ENCODE measurements at places on chromosomes 4 and X. TPM values are rescaled to one million over a fixed set of nuclear protein-coding genes. Genes with fewer than 3 reads are reported as not detected.

ARR3 gene
- not detected for total RNA-seq

UCHL1 gene
- 397 TPM for total RNA-seq

ARX gene
- total RNA-seq = not detected

CT47B1 gene
- total RNA-seq = not detected

PALLD gene
- 205 TPM for total RNA-seq

WDFY3 gene
- total RNA-seq = 64.5 TPM

MPC1L gene
- total RNA-seq = not detected

Measured in fibroblast of lung (primary cell).